ENCODE measurements at places on chromosomes 2 and 18.

- DNase-seq, result no peak
Observed at GRCh38 chr18:33596178-33596854, 18.3 kb downstream of the ASXL3 start.

- no peak for DNase-seq
Observed at GRCh38 chr18:43159086-43159770, 43.7 kb upstream of the RIT2 start.

DNA sequence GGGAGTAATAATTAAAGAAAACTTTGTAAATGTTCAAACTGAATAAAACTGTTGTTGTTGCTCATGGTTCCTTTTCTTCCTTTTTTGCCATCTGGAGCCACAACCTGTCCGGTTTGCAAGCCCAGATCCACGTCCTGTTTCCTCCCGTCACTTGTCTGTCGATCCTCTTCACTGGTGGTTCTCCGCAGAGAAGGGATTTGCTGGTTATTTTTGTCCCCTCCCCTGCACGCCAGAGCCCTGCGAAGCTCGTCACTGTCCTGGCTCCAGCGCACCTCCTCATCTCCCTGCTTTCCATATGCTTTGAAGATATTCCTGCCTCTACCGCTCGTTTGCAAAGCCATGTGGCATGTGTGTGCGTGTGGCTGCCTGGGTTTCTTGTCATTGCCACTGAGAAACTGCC lies 461.4 kb downstream of the RNF144A start:
- DNase-seq, result no peak

DNA sequence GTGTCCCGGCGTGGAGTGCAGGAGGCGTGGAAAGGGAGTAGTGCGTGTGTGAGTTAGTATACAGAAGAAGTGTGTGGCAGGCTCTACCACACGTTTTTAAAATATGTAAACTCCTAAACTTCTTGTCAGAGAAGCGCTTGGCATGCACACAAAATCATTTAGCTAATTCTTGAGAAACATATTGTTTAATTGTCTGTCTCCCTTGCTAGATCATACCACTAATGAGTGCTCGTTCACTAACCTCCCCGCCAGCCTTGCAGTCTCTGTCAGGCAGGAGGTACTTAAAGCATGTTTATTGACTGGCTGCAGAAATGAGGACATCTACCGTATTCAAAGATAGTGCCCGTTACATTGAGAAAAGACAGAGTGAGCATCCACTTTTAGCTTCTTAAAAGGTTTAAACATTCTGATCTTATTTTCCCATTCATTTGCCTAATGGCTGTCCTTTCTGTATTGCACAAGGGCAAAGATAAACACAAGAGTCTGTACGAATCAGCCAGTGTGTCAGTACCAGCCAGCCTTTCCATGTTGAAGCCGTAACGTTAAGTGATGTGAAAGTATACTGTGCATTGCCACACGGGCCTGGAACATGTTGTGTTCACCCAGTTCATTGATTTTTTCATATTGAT lies 41.4 kb downstream of the TRAPPC12 start:
- no peak for DNase-seq

GRCh38 chr2:136012315-136012714 lies 26.9 kb upstream of the DARS1 start:
- no peak for DNase-seq

DNA sequence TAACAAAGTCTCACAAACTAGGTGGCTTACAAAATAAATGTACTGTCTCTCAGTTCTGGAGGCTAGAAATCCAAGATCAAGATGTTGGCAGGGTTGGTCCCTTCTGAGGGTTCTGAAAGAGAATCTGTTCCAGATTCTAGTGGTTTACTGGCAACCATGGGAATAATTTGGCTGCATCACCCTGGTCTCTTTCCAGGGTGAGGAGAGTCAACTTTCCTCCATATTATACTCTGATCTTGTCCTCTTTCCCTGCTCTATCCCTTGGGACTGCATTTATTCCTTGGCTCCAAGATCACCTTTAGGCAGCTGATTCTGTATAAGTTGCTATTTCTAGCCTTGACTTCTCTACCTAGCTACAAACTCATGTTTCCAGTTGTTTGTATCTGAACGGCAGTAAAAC lies 35.2 kb downstream of the SLC40A1 start:
- no peak for DNase-seq

DNA sequence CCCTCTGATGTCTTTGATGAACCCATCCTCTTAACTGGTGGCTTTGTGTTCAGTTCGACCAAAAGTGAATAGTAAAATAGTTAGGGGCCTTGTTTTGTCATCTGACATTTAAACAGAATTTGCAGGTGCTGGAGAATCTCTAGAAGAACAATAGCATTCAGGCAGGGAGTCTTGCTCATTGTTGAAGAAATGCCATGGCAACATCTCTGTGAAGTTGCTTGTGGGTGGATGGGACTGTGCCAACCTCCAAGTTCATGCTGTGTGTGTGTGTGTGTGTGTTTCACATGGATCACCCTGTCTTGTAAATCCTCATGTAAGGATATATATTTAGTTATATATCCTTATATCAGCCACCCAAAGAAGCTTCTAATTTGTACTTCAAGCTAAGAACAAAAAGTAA lies 66.7 kb downstream of the SKA1 start:
- DNase-seq, result no peak

DNA sequence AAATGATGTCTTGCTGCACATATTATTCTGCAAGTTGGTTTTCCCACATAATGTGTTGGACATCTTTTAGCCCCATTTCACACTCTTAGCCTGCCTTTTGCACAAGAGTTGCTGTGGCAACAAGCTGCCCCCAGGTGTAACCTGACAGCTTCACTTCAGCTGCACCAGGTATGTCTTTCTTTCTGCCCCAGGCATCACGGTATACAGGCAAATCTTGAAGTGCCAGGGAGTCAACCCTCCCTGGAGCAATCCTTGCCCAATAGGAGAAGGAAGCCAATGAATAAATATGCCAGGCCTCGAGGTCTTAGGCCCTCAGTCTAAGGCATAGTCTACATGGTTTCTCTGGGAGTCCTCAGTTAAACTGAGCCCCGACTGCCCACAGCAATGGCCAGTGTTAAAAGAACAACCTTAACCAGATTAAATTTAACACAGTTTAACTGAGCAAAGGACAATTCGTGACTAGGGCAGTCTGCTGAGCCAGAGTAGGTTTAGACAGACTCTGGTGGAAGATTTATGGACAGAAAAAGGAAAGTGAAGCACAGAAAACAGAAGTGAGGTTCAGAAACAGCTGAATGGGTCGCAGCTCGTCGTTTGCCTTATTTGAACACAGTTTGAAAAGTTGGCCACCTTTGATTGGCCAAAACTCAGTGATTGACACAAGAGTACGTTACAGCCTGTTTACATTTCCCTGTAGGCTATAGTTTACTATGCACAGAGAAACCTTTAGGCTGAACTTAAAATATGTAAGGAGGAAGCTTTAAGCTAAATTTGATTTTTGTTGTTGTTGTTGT lies 32.0 kb upstream of the C1QL2 start:
- no peak for DNase-seq

- DNase-seq, result no peak
Observed at GRCh38 chr18:32576296-32576916, 105.7 kb upstream of the GAREM1 start.

- no peak for DNase-seq
Observed at GRCh38 chr2:209581040-209581439, 157.2 kb downstream of the MAP2 start.

DNA sequence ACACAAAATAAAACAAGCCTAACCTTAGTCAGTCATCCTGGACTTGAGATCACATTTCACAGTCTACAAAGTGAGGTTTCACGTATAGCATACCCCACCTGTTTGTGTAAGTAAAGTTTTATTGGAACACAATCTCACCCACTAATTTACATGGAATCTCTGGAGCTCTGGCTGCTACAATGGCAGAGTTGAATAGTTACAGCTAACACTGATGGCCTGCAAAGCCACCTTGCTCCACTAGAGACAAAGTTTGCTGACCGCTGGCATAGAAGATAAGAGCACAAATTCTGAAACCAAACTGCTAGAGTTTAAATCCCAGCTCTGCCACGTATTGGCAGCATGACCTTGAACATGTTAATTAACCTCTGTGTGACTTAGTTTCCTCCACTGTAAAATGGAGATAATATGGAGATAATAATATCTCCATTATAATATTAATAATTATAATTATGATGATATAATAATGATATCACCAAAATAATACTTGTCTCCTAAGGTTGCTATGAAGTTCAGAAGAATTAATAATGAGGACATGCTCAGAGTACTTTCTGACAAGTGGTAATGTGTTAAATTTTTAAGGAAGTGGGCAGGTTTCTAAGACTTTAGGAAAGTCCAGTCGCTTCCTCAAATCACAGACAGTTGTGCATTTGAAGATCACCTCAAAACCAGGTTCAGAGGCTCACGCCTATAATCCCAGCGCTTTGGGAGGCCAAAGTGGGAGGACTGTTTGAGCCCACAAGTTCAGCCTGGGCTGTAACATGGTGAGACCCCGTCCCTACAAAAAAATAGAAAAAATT lies 204.6 kb downstream of the SH3RF3 start:
- DNase-seq, result no peak

DNA sequence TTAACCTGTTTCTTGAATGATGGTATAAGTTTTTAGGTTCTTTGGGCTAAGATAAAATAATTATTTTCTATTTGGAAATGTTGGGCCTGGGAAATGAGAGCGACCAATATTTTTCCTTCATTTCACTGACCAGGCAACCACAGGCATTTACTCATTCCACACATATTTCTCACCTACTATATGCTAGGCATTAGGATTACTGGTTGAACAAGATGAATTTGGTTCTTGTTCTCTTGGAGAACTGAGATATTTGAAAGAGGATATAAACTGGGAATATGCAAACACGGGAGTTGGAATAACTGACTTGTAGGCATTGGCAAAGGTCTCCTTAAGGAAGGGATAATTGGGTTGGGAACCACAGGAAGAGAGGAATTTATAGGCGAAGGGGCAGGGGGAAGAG lies 3.9 kb upstream of the MYL1 start:
- DNase-seq, result no peak

DNA sequence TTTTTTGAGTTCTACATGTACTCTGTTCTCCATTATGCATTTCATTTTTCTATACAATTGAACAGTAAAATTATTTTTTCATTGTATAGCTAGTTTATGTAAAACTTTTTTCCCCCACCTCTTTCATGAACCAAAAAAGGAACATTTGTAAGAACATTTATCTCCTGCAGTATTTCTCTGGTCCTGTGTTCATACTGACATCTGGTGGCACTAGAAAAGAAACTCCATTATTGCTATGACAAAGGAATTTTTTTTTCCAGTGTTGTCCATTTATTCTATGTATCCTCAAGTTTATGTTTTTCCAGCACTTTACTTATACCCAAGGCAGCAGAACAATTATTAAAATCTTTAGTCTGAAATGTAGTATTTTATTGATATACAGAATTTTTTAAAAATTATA lies 27.4 kb upstream of the CHAC2 start:
- peak; percentile 51 for DNase-seq

DNA sequence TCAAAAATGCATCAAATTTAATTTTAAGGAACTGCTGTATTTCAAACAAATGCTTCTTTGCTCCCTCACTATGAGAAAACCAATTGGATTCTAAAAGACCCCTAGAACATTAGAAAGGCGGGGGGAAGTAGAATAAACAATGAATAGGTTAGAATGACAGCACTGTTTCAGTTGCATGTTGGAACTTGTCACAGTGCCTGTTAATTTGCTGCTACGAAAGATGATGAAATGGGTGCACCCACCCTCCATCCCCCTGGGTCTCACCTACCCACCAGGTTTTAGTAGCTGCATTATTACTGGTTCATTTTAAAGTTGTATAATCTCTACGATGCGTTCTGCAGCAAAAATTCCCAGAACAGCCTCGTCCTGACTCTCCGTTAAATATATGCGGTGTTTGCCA lies 193.0 kb upstream of the COPS8 start:
- no peak for DNase-seq

- DNase-seq, result no peak
Observed at GRCh38 chr2:145277922-145278321, 758.0 kb upstream of the ZEB2 start.

GRCh38 chr2:27115519-27115918 lies 3.4 kb downstream of the CGREF1 start:
- DNase-seq, result no peak

- no peak for DNase-seq
Observed at GRCh38 chr18:23887493-23887892, 127.1 kb upstream of the TTC39C start.

DNA sequence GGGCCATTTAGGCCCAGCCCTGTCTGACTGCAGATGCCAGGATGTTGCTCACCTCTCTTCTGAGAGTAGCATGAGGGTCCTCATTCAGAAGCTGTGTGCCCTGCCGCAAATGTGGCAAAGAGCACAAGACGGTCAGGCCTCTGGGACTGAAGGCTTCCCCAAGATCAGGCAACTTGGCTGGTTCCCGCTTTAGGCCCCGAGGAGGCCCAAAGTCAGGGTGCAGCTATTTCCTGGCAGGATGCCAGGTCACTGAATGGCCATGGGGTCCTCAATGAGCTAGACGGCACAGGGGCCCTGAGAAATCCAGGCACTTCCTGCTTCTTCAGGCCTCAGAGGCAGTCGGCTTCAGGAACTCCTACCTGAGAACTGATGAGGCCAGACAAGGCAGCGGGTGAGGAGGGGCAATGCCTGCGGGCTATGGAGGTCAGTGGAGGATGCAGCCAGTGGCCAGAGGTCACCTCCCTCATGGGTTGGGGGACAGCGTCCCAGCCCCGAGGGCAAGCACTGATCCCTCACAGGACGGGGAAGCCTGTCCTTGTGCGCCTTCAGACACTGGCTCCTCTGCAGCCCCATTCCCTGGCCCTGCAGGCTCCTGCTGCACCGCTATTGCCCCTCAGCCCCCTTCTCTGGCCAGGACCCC lies 44.9 kb downstream of the LMAN2L start:
- DNase-seq, result no peak

- no peak for DNase-seq
Observed at GRCh38 chr2:925309-925708, 25.3 kb upstream of the SNTG2 start.

GRCh38 chr2:150191349-150191748 lies 296.1 kb downstream of the RND3 start:
- DNase-seq, result no peak

DNA sequence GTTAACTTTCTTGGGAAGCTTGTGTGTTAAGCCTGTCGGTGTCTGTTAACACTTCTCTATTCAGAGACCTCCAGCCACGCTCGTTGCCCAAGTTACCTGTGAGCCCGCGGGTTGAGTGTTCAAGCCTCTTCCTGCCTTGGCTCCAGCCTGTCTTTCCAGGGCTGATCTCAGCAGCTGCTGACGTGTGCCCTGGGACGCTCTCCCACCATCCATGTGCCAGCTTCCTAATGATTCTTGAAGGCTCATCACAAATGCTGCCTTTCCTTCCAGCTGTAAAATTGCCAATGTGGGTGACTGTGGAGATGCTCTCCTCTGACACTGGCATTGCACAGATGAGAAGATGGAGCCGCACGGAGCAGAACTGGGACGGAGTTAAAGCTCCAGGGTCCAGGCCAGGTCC lies 6.1 kb downstream of the RNF144A start:
- no peak for DNase-seq

GRCh38 chr2:239870276-239870675 lies 154.9 kb downstream of the NDUFA10 start:
- no peak for DNase-seq
